ENCODE measurements at places on chromosomes 4 and X.

- DNase-seq = no peak
These were observed 78.6 kb upstream of the PGRMC2 start for GRCh38 chr4:128366212-128366611.

- DNase-seq = no peak
These were observed 39.4 kb upstream of the IRF2 start for GRCh38 chr4:184513802-184514120.

GRCh38 chr4:129377131-129377845, 281.3 kb downstream of the C4orf33 start:
- DNase-seq = no peak

DNA sequence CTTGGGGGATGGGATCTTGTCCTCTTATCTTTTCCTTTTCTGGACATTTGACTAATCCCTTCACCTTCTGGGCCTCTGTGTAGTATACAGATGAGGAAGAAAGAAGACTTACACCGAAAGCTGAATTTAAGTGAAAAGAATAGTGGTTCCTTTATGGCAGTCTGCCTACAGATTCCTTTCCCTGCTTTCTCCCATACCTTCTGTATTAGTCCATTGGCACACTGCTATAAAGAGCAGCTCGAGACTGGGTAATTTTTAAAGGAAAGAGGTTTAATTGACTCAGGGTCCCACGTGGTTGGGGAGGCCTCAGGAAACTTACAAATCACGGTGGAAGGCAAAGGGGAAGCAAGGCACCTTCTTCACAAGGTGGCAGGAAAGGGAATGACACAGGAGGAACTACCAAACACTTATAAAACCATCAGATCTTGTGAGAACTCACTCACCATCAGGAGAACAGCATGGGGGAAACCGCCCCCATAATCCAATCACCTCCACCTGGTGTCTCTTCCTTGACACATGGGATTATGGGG, 34.0 kb upstream of the CD38 start:
- DNase-seq = no peak

GRCh38 chrX:134315866-134316265, 78.9 kb downstream of the CCDC160 start:
- no peak for DNase-seq

- DNase-seq = peak; percentile 33
These were observed 32.7 kb downstream of the ELF2 start for GRCh38 chr4:139144161-139144859.

DNA sequence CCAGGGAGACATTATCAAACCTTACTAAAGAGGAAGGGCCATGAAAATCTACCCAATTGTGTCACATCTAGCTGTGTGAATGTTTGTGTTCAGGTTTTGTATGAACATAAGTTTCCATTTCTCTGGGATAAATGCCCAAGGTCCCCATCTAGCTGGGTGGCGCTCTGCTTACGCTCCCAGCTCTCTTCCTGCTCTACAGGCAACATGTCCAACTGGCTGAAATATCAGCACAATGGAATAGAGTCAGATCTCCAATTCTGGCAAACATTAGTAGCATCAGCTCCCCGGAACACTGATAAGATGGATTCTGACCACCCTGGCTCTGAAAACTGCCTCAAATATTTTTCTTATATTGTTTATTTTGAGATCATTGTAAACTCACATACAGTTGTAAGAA, 74.8 kb downstream of the IRF2 start:
- no peak for DNase-seq

DNA sequence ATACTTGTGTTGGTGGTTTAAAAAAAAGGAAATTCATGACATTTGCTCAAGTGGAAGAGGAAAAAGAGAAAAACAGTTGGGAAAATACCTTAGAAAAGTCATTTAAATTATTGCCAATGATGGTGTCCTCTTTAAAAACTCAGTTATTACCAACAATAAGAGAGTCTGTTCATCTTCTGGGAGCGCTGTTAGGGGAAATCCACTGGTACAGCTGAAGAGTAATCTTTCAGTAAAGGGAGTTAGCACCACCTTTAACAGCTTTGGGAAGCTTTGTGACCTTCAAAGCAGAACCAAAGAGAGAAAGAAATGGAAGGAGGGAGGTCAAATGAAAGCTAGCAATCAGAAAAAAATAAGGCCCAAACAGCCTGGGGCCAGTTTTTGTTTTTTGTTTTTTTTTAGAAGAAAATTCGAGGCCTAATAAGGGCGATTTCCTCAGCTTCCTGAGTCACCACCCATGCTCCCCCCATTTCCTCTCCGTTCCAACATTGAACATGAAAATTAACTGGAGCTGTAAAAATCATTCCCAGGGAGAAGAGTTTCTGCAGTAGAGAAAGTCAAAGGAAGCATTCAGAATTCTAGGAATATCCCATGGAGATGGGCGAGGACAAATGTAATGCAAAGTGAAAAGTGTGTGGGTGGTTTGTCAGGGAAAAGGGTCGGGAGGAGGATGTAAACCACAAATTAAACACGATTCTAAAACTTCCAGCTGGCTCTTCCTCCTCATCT, 115.1 kb downstream of the SH3KBP1 start:
- no peak for DNase-seq

- no peak for DNase-seq
These were observed 11.7 kb downstream of the MFAP3L start for GRCh38 chr4:170014359-170015011.

DNA sequence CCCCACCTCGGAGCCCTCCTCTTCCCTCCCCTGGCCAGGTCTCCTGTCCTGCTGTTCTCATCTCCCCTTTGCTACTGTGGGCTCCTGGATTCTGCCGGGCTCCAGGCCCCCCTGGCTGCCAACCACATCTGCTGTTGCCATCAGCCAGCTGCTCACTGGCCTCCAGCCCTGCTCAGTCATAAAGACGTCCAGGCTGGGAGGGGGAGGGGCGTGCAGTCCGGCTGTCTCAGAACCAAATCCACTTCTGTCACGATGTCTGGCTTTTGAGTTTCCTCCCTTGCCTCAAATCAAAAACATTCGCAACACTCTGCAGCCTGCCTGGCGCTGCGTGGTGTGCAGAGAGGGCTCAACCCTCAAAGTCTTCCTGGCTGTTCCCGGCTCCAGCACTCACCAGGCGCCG, 7.1 kb downstream of the RASL11B start:
- DNase-seq = no peak

DNA sequence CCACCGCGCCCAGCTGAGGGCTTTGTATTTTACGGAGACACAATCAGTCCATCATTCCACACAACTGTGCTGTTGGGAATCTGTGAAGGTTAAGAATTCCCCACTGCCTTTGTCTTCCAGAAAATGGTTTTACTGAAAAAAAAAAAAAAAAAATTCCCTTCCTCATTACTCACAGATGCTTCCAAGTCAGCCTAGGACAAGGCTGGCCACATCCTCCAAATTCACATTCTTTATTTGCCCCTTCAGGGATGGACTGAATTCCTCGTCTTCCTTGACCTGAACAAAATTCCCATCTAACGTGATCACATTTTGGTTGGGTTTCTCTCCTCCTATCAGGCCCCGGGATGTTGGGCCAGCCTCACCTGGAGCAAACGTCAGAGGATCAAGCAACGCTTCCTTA, 130.3 kb downstream of the DHRSX start:
- no peak for DNase-seq

- no peak for DNase-seq
These were observed 29.7 kb upstream of the DIPK2B start for GRCh38 chrX:45230410-45230809.

GRCh38 chr4:139007640-139008039, 7.9 kb upstream of the NOCT start:
- DNase-seq = no peak

- DNase-seq = peak; percentile 19
These were observed 270.5 kb upstream of the GPC4 start for GRCh38 chrX:133685822-133686221.

GRCh38 chr4:183863155-183863825, 41.8 kb upstream of the STOX2 start:
- no peak for DNase-seq

DNA sequence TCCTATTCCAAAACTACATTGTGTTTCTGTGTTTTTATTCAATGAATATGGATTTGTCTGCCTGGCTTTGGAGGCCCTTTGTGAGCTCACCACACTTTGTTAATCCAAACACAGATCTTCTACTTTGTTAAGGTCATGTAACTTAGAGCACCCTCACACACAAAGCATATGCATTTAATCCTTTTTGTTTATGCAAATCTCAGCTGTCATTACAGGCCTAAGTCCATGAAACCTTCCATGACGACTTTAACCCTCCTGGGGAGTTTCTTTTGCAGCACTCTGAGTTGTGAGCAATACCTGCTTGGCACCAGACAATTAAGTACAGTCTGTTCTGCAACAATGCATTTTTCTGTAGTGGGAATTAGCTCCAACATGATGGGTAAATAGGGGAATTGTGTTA, 14.9 kb downstream of the CCSER1 start:
- no peak for DNase-seq

GRCh38 chr4:121228848-121229247, 64.7 kb upstream of the TNIP3 start:
- DNase-seq = no peak

- DNase-seq = no peak
These were observed 15.3 kb downstream of the CTAG1B start for GRCh38 chrX:154603438-154604430.

GRCh38 chr4:6987588-6987961, 55.6 kb upstream of the TADA2B start:
- DNase-seq = no peak

- DNase-seq = no peak
These were observed 1138.7 kb upstream of the PCDH7 start for GRCh38 chr4:29581457-29581856.

DNA sequence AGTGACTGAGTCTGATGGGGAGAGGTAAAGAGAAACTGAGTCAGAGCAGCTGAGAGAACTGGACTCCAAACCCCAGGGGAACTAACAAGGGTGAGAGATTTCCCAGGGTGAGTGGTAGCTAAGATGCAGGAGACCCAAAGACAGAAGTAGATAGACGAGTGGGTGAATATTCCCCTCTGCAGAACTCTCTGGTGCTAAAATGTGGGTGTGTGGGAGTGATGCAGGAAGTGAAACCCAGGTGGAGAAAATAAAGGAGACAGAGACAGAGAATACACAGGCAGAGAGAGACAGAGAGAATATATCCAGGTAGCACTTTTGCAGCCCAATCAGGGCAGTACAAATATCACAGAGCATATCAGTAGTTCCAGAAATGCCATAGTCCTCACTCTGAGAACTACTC, 212.5 kb upstream of the ZIC3 start:
- DNase-seq = no peak

- DNase-seq = peak; percentile 15
These were observed 145.6 kb upstream of the DCAF8L1 start for GRCh38 chrX:28126886-28127285.

DNA sequence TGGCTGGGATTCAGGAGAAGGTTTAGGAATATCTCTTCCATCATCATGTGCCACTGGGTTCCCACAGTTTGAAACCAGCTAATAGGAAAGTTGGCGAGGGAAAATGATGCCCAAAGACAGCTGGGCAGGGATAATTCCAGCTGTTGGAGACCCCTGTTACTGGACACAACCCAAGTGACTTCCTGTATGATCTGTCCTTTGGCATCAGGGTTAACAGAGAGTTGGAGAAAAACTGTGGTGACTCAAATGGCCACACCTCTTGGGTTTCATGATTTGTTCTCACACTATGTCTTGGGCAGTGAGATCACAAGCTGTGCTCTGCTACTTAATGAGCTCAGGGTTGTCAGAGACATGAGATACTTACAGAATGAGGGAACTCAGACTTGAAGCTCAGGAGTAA, 3.8 kb downstream of the FGF16 start:
- no peak for DNase-seq

GRCh38 chr4:107432451-107432850, 287.6 kb downstream of the PAPSS1 start:
- no peak for DNase-seq
